ENCODE measurements at places on chromosomes 6 and 20.

DNA sequence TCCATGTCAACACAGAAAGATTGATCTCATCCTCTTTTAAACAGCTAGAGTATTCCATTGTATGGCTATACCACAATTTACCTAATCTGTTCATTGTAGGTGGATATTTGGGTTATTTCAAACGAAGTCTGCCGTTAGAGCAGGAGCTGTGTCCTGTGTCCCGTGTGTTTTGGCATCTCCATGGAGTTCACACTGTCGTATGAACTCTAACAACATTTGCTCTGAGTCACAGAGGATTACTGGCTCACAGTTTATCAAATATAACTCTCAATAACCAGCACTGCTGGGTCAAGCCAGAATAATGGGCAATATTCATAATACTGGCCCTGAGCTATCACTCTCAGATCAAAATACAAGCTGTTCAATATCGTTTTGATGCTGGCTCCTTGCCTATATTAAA lies 16.4 kb downstream of the TRAM2 start:
- DNase-seq = no peak

DNA sequence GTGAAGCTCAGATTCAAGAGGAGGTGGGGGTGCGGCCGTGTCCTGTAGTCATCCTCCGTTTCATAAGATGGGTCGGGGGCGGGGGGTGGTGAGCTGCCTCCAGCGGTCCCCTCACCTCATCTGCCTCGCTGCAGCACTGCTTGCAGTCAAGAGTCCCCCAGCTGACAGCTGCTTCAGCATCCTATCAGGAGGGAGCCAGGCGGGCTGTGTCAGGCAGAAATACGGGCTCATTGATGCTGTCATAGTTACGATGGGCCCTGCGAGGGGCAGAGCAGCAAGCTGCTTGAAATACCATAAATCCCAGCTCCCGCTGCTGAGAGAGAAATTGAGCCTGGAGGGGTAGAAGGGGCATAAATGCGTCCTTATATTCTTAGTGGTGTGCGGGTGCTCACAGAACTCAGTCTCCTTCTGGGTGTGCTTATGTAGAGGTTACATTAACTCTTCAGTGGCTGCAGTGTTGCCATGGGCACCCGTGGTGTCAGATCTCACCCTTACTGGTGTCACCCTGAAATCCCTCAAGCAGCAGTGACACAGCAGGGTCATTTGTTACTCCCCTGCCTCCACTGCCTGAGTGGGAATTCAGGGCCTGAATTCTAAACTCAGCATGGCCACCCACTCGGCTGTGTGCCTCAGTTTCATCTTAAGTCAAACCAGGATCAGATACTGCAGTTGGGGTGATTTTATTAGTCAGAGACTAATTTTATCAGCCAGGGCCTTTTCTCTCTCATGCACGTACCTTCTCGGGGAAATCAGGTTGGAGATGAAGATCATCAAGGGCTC lies 21.8 kb downstream of the CCDC167 start:
- no peak for DNase-seq

DNA sequence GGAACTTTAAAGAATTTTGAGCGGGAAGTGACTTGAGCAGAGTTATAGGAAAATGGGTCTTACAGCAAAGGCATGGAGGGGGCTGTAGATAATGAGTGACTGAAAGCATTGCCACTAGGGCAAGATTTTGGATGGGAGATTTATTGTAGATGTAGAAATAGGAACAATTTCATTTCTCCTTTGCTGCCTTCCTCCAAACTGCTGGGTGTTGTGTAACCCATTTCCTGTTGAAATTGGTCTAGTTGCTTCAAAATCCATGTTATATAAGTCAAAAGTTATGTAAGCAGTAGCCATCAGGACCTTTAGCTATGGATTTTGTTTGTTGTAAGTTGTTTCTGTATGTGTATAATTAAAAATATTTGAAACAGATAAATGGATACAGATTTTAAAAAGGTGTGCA lies 11.1 kb downstream of the YWHAB start:
- DNase-seq = no peak

GRCh38 chr6:34536251-34536958 lies 19.7 kb downstream of the SPDEF start:
- no peak for DNase-seq

GRCh38 chr20:49389854-49390253 lies 92.6 kb downstream of the KCNB1 start:
- DNase-seq = no peak

GRCh38 chr20:52801628-52802006 lies 170.5 kb upstream of the TSHZ2 start:
- DNase-seq = no peak

GRCh38 chr6:151147118-151147832 lies 92.5 kb upstream of the AKAP12 start:
- DNase-seq = no peak

GRCh38 chr6:136439514-136440190 lies 110.6 kb downstream of the MAP7 start:
- DNase-seq = no peak

- DNase-seq = no peak
These were observed 8.3 kb downstream of the BAK1 start for GRCh38 chr6:33571637-33572316.

- DNase-seq = no peak
These were observed 50.8 kb upstream of the MLN start for GRCh38 chr6:33854572-33855030.

DNA sequence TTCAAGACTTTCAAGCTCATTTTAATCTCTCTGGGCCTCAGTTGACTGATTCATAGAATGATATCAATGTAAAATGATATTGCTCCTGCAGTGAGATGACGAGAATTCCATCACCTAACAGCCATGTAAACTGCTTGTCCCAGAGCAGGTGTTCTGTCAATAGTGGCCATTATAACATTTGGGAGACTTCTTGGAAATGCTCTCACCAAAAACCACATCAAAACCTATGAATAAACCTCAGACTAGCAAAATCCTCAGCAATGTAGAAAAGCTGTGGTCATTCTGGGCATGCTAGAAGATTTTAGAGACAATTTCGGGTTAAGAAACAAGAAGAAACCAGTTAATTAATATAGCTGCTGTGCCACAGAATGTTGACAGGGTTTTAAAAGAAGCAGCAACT lies 225.4 kb downstream of the FRK start:
- DNase-seq = no peak

DNA sequence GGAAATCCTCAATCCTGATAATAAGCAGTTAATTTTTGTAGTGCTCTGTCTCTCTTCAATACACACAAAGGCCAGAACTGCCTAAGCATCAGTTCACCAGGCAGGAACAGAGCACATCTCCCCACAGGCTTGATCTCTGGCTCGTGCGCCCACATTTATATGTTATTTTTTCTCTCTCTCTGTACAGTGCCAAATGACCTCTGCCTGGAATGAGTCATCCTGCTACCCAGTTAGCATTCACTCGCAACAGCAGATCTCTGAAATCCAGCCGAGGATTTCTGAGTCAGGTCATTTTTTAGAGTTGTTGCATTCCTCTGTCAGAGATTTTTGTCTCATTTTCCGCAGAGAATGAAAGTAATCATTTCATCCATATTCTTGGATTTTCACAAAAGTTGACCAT lies 107.1 kb downstream of the COL12A1 start:
- DNase-seq = no peak

DNA sequence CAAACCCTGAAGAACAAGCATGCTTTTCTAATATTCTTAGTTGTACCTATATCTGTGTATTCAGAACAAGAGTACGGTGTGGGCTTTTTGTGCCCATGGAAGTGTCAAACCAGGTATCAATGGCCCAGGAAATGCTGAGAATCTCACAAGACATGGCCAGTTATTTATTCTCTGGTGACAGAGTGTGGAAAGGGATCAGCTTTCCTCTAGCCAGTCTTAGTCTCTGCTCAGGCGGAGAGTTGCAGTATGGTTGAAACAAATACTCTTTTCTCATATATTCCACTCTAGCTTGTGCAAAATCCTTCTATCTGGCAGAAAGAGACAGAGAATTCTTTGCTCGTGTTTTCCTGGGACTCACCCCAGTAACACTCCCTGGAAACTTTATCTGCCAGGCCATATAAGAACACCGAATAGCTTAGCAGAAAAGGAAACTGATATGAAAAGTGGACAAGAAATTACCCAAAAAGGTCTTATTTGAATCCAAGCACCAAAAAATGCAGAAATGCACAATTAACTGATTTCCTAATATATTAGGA lies 173.3 kb upstream of the RSPO3 start:
- no peak for DNase-seq

DNA sequence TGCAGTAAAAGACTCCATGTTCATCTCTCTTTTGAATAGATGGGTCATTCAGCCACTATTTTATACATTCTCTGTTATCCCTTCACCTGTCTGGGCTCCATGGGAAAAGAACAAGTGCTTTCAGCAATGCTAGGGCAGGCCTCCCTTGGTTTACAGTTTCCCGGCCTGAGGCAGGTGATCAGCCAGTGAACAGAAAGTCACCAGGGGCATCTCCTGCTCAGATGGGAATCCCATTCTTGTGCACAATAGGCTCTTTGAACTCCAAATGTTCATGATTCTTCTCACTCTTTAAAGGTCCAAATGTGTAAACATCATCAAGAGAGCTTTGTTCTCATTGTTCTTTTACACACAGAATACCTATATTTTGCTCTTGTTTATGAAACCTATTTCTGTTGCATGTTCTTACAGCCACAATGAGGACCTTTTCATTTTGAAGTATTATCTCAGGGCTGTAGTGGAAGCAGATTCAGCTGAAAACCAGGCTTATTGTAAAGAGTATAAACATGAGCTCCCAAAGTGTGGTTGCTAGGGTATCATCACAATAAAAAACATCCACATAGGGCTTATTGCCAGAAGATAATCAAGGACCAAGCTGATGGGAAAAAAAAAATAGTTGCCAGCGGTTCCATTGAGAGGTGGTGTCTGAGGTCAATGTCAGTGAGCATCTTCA lies 267.1 kb upstream of the SGK1 start:
- no peak for DNase-seq

DNA sequence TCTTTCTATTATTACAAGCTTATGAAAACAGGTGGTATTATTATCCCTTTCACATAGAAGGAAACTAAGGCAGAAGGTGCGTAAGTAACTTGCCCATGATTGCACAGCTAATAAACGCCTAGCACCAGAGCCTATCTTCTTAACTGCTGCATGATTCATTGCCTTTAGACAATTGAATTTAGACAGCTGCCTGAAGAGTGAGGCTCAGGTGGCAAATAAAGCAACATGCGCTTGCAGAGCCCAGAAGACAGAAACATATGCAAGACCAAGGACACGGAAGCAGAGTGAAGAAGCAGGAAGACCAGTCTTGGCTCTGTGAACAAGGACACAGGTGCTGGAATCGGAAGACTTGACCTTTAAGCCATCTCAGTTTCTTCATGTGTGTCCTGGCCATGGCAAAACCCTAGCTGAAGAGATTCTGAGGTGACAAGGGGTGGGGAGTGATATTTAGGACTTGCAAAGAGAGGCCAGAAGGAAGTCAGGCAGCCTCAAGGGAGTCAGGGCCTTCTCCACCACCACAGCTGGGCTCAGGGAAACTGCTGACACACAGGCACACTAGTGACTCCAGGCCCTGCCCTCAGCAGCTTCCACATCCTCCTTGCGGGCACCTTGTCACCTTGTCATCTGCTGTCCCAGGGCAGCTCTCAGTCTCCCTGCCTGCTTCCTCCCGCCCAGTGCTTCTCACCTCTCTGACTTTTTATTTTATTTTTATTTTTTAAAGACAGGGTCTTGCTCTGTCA lies 91.7 kb upstream of the SLC22A16 start:
- DNase-seq = no peak

- no peak for DNase-seq
These were observed 32.7 kb downstream of the COL20A1 start for GRCh38 chr20:63325554-63326313.

DNA sequence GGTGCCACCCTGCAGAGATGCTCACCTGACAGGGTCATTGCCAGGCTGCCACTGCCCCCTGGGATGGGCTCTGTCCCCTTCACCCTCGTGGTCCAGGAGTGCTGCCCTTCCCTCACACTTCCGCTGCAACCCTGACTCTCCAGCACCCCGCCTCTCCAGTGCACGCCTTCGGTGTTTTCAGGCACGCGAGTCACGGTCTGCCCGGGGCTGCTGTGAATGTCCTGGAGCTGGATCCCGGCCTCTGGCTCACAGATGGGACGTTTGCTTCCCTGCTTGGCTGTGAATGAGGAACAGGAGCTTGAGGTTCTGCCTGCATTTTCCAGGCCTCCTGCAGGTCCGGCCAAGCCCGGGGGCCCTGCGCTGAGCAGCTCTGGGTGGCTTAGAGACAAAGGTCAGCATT lies 343.4 kb downstream of the SMOC2 start:
- DNase-seq = no peak

DNA sequence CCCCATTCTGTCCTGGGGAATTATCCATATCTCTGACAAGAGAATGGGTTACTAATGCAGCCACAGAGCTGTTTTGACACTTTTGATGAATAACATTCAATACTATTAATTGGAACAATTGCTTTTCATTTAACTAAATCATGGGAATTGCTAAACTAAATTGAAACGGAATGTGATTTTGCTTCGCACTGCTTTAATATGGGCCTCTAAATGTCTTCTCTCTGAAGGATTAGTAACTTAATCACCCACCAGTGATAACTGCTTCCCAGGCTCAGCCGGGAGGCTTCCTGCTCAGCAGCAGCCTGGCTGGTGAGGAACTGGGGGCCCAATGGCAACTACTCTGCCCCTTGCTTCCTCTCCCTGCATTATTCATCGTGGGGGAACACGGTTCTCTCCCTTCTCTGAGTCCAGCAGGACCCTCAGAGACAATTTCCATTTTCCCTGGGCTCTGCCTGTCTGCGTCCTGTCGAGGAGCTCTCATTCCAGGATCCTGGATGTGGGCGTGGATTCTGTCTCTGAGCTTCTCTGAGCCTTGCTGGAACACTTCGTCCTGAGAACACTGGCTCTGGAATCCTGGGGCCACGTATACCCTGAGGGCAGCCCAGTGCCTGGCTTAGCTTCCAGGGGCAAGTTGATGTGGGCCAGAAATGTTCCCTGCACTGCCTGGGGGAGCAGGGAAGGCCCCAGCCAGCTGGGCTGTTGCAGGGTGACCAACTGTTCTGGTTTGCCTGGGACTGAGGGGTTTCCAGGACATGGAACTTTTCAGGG lies 308.9 kb downstream of the DHX35 start:
- no peak for DNase-seq

Data from posterior cingulate gyrus (tissue), 11 donors.